ENCODE measurements at places on chromosomes 4 and X. TPM values are rescaled to one million over a fixed set of nuclear protein-coding genes. Genes with fewer than 3 reads are reported as not detected.

FHL1 gene
- 23.4 TPM for total RNA-seq

FMR1NB gene
- total RNA-seq = not detected

ADGRG4 gene
- total RNA-seq = not detected

PPEF2 gene
- total RNA-seq = not detected
